ENCODE measurements at places on chromosomes 7 and 10.

- DNase-seq: no peak
Observed at GRCh38 chr7:11224535-11224934, 250.9 kb downstream of the PHF14 start.

GRCh38 chr10:76552091-76552873 is 1085.3 kb downstream of the KCNMA1 start:
- DNase-seq: no peak

- DNase-seq: no peak
Observed at GRCh38 chr7:135748770-135749169, at the start of gene FAM180A. Gene FAM180A, minus strand, starts transcription at chr7:135748813. Its CDS starts 233 bp downstream, at chr7:135748580.

GRCh38 chr10:44983066-44983894 is 4.7 kb upstream of the DEPP1 start:
- no peak for DNase-seq

- DNase-seq: no peak
Observed at GRCh38 chr7:140232957-140233917, 56.5 kb upstream of the KDM7A start.

DNA sequence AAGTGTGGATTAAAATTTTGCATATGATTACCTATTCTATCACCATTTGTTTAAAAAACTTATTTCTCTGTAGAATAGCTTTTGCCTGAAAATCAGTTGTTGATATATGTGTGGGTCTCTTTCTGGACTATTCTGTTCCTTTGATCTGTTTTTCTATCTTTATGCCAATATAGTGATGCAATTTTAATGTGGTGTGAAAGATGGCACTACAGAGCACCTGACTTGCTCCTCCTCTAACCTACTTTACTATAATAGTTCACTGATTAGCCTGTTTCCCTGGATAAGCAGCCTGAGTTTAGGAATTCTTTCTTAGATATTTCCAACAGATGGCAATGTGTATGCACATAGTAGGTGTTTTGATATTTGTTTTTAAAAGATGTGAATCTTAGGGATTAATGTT is 294.5 kb downstream of the AUTS2 start:
- no peak for DNase-seq

- DNase-seq: no peak
Observed at GRCh38 chr7:46720761-46721160, 799.7 kb upstream of the IGFBP3 start.

- no peak for DNase-seq
Observed at GRCh38 chr7:128728598-128728997, 10.6 kb upstream of the CALU start.

GRCh38 chr7:15557186-15557585 is 4.6 kb downstream of the AGMO start:
- DNase-seq: no peak

DNA sequence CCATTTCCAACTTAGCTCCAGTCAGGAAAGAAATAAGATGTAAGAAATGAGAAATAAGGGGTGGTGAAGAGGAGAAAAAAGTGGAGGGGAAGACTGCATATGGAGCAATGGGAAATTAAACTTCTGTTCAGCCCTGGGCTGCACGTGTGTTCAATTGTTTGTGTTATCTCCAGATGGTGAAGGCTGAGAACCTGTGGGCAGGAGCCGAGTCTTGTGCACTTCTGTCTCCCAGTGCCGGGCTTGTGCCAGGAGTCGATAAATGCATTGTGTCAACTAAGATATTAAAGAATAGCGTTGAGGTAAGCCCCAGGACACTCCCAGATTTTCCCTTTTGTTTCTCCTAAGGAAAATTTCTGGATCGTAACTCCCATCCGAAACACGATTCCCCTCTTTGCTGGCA is 98.2 kb downstream of the PRLHR start:
- DNase-seq: no peak

DNA sequence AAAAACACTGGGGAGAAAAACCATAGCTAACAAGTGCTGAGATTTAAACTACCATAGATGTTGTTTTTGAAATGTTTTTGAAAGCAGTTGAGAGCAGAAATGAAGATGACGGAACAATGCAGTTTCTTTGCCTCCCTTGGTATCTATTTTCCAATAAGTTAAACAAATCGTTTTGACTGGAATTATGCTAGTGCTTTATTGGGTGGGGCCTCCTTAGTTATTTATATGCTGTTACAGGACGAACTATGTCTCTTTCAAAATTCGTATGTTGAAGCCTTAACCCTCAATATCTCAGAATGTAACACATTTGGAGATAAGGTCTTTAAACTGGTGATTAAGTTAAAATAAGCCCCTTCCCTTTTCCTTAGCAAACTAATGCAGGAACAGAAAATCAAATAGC is 45.5 kb upstream of the SEPHS1 start:
- no peak for DNase-seq

GRCh38 chr7:101976411-101976810 is 159.0 kb downstream of the CUX1 start:
- no peak for DNase-seq

- peak; percentile 87 for DNase-seq
Observed at GRCh38 chr10:86693721-86694369, 25.5 kb downstream of the LDB3 start.

GRCh38 chr7:86598311-86598710 is 45.4 kb upstream of the GRM3 start:
- DNase-seq: peak; percentile 84

- peak; percentile 60 for DNase-seq
Observed at GRCh38 chr10:86684331-86685097, 16.2 kb downstream of the LDB3 start.

GRCh38 chr10:23533212-23533611 is 94.3 kb downstream of the OTUD1 start:
- no peak for DNase-seq

- DNase-seq: no peak
Observed at GRCh38 chr10:102523250-102524029, 19.7 kb downstream of the SUFU start.

DNA sequence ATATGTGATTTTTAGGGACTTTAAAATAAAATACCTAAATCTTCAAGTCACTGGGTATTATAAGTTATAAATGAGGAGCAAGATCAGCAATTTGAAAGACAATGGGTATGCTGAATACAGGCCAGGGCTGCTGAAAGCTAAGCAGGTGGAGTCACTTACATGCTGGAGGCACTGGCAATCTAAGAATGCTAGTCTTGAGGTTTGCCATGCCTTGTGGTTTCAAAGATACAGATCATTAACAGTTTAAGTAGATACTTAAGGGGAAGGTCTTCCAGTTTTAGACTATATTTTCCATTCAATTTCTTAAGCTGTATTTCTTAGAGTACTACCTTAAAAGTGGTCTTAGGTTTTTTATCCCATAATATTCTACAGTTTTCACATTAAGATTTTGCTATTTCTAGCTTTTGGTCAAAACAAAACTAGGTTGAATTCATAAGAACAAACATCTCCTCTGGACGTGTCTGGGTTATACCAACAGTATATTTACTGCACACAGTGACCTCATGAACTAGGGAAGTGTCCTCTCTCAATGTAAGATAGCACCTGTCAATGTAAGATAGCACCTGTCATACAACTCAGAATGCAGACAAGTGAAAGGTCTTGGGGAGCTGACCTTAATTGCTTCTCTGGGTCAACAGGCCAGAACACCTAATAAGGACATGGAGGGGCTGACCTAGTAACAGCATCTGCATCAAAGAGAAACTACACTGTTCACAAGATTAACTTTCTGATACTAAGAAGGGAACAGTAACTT is 2.0 kb downstream of the SRI start:
- peak; percentile 63 for DNase-seq

DNA sequence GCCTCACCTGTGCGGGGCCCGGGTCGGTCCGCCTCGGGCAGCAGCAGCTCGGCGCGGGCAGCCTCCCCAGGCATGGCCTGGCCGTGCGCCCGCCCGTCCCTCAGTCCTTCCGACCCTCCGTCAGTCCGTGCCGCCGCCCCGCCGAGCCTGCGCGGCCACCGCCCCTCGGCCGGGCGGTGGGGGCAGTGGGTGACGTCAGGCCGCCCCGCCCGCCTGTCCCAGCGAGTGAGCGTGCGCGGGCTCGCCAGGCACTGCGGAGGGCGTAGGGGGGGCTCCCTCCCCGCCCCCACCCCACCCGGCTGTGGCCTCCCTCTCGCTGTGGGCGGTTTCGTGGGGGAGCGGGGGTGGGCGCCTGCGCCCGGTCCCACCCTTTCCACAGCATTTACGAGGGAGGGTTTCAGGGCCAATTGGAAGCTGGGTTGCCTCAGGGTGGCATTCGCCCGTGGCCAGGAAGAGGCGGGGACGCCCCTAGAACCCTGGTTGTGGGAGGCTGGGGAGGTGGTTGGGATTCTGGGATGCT is at the start of gene NACAD:
NACAD (minus strand) TSS at position 149 of the 520 bp plus-strand sequence; CDS start at position 74, 75 bp downstream.
- peak; percentile 53 for DNase-seq

DNA sequence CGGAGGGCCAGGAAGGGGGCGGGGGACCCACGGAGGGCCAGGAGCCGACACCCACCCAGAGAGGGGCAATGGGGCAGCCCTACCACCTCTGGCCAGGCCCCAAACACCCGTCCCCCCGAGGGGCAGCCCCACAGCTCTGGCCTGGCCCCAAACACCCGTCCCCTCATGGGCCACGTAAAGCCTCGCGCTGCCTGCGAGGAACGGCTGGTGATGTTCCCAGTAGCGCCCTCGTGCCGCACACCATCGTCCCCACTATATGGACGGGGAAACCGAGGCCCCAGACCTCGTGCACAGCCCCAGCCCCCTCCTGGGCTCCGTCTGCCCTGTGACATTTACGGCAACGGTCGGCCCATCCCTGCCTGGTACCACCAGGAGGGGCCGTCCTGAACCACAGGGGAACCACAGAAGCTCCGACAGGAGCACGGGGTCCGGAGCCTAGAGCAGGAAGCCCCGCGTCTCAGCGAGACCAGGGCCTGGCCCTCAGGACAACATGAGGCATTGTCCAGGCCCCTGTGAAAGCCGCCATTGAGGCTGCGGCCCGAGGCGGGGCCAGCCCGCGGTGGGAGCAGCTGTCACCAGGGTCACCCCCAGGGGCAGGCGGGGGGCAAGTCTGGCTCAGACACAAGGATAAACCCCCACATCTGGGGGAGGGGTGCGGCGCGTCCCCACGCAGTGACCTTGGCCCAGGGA is 35.6 kb downstream of the GET4 start:
- no peak for DNase-seq

DNA sequence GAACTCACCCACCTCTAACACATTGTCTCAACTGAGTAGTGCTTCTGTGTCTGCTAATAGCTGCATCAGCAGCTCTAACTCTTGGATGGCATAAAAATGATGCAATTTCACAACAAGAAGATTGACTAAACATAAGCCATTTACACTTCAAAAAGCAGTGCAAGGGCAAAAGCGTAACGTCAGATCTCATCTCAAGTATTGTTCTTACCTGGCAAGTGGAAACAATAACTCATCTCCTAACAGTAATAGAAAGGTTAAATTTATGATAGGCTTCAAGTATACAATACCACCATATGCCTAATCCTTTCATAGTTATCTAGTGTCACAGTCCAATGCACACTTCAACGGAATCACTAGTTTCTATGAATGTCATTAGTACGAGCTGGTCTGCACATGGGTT is 14.8 kb downstream of the TPK1 start:
- no peak for DNase-seq

- DNase-seq: no peak
Observed at GRCh38 chr10:72802763-72803505, 90.6 kb upstream of the OIT3 start.

GRCh38 chr10:97759946-97760345 is 11.9 kb downstream of the SFRP5 start:
- no peak for DNase-seq

GRCh38 chr7:163298-163695 is 29.1 kb upstream of the FAM20C start:
- DNase-seq: no peak

DNA sequence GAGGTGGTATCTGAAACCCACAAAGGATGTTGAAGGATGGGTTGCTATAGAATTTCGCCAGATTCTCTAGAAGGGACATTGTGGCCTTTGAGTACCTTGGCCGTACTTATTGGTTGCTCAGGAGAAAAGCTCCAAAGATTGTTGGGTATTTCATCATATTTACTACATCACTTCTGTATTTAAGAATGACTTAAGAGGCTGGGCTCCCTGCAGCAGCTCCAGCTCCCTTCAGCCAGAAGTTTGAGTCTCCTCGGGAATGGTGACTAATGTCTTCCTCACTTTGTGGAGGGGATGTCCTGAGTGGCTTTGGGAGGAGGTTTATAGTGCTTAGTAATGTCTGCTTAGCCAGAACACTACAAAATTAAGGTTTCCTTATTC is 18.1 kb downstream of the MINDY4 start:
- no peak for DNase-seq

DNA sequence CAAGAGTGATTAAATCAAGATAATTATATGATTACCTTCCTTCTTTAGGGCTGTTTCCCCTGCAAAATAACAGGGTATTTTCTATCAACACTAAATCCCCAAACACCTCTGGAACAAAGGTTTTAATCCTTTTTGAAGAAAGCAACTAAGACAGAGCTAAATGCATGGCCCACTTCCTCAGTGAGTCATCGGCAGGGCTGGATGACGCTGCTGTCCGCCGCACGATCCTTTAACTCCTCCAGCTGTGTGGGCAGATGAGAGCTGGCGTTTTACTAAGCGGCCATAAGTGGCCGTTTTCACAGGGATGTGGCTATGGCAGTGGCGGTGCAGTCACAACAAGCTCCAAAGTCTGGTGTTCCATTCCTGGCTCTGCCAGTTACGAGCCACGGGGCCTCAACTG is 76.0 kb upstream of the C1QL3 start:
- no peak for DNase-seq

DNA sequence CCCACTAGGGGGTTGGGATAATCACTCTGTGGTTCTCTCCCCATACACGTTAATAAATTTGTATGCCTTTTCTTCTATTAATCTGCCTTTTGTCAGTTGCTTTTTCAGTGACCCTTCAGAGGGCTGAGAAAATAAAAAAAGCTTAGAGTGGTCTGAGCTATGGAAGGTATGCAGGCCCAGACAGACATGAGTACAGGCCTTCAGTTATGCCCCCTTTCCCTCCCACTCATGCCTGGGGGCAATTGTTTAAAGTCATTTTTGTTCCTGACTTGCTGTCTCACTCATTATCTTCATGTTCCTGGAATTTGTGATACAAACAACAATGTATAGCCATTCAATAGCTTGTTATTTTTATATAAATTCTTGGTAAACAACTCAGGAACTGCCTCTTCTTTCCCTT is 170.8 kb downstream of the AKR1D1 start:
- no peak for DNase-seq

GRCh38 chr7:12297283-12298108 is 86.4 kb downstream of the TMEM106B start:
- peak; percentile 65 for DNase-seq
